ENCODE measurements at places on chromosomes 4 and X.

- no peak for DNase-seq
Observed at GRCh38 chrX:2974961-2975360, 31.4 kb upstream of the ARSH start.

DNA sequence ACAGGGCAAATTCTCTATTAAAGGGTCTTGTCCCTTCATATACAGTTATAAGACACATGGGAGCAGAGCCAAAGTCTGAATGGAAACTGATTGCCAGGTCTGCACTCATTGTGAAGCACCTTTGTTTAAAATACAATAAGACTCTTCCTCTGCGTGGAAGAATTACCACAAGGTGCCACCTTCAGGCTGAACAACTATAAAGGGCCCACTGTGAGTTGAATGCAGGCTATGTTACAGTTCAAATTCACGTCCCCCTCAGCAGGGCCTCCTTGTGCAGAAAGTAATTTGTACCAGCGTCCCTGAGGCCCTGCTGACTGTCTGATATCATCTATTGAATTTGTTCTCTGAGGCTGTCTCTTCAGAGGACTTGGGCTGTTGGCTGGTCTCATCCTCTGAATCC lies 225.8 kb upstream of the TEX13C start:
- DNase-seq: no peak

DNA sequence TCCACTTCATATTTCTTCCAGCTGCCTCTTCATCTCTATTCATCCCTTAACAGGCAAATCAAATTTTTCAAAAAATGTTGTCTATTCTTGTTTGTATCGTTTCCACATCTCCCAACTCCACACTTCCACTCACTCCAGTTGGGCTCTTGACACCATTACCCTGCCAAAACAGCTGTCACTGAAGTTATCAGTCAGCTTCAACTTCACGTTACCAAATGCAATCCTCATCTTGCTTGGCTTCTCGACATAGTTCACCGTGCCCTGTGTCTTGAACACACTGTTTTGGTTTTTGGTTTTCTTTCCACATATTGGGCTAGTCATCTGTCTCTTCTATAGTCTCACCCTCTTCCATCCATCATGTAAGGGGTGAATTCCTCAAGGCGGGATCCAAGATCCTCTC lies 65.2 kb downstream of the GALNT7 start:
- no peak for DNase-seq

GRCh38 chrX:103688946-103689345 lies 2.4 kb upstream of the MORF4L2 start:
- peak; percentile 15 for DNase-seq

DNA sequence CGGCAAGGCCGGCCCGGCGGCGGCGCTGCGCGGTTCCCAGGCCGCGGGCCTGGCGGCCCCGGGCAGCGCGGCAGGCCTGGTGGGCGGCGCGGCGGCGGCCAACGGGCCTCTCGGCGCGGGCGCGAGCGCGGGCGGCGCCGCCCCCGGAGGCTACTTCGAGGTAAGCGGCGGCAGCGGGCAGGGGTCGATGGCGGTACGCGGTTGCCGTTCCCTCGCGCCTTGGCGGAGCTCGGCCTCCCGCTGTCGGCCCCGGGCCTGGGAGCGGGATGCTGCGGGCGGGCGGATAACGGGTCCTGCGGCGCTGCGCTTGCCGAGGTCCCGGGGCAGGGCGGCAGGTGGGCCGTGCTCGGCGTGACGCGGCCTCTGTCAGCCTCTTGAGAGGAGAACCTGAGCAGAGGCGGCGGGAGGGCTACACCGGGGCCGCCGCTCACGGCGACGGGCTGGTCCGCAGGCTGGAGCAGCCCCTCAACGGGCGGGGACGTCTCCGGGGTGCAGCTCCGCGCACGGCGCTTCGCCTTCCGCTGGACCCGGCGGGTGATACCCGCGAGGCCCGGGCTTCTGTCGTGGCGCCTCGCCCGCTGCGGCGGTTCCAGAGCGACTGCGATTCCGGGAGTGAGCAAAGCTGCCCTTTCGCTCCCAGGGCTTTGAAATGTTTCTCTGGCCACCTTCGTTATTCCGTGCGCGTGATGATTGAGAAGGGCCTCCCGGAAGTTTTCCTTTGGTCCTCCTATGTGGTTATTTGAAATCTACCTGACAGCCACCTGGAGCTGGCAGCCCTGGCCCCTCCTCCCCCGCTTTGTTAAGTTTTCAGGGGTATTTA lies 774 bp downstream of the FAM193A start:
- DNase-seq: peak; percentile 67

GRCh38 chr4:174275101-174275500 lies 8.4 kb downstream of the FBXO8 start:
- DNase-seq: no peak

- no peak for DNase-seq
Observed at GRCh38 chr4:45692131-45692735, 431.6 kb downstream of the GABRG1 start.

- peak; percentile 59 for DNase-seq
Observed at GRCh38 chr4:26081795-26082498, 167.9 kb downstream of the SMIM20 start.

DNA sequence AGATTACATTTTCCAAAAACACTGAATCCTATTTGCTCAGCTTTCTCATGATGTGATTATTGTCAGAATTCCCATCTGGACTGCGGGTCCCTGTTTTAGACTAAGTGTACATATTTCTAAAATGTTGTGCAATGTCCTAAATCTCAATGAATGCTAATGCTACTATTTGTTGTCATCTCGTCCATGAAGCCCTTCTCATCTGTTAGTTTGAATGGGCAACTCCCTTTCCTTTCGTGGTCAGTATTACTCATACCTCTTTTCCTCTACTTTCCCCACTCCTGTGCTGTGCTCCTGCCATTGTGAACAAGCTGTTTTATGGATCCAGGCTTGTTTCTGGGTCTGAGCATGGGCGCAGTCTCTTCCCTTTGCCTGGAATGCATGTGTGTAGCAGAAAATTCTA lies 91.0 kb downstream of the MID1 start:
- no peak for DNase-seq

GRCh38 chr4:170247596-170247995 lies 157.8 kb upstream of the AADAT start:
- DNase-seq: no peak

DNA sequence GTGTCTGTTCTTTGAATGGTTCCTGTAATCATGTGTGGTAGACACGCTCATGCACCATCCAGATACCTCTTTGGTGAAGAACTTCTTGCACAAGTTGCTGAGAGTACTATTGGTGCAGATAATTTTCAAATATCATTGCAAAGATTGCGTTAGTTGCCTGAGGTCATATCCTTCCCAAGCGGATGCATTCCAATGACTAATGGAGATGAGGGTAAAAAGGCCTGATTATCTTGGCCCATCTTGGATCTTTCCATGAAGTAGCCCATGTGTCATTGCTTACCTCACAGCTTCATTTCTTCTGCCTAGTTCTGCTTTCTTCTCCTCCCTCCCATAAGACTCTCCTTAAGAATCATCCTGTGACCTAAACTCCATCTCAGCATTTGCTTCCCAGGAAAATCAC lies 384.9 kb upstream of the CNKSR2 start:
- no peak for DNase-seq

- DNase-seq: no peak
Observed at GRCh38 chrX:30607155-30607554, 29.6 kb upstream of the TASL start.

- DNase-seq: no peak
Observed at GRCh38 chr4:76752861-76753501, 145.0 kb downstream of the SOWAHB start.

DNA sequence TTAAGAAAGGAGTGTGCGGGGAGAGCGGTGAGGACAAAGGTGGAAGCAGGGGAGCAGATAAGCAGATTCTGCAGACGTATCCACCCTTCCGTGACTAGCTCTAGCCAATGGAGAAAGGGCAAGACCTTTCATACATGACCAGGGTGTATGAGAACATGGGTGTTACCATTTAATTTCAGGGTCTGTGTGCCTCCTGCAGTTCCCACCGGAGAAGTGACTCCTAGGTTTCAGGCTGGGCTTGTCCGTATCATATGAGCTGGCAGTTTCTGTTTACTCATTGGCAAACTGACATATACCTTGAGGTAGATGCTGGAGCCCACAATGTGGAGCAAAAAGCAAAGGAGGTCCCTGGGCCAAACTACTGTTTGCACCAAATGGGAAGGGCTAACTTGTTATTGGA lies 6.8 kb downstream of the RBM47 start:
- peak; percentile 92 for DNase-seq

DNA sequence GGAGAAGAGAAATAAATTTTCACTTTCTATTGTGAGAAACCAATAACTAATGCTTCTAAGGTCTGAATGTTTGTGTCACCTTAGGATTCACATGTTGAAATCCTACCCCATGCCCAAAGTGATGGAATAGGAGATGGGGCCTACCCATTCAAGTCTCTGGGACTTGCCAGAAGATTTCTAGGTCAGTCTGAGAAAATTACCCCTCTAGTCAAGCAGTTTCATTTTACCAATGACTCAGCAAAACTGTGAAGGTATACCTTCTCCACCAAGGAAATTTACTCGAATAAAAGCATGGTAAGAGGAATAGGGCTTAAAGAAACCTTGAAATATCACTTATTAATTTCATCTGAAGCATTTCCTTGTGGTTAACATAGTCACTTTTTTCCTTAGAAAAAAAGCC lies 23.5 kb upstream of the PAPSS1 start:
- peak; percentile 26 for DNase-seq

DNA sequence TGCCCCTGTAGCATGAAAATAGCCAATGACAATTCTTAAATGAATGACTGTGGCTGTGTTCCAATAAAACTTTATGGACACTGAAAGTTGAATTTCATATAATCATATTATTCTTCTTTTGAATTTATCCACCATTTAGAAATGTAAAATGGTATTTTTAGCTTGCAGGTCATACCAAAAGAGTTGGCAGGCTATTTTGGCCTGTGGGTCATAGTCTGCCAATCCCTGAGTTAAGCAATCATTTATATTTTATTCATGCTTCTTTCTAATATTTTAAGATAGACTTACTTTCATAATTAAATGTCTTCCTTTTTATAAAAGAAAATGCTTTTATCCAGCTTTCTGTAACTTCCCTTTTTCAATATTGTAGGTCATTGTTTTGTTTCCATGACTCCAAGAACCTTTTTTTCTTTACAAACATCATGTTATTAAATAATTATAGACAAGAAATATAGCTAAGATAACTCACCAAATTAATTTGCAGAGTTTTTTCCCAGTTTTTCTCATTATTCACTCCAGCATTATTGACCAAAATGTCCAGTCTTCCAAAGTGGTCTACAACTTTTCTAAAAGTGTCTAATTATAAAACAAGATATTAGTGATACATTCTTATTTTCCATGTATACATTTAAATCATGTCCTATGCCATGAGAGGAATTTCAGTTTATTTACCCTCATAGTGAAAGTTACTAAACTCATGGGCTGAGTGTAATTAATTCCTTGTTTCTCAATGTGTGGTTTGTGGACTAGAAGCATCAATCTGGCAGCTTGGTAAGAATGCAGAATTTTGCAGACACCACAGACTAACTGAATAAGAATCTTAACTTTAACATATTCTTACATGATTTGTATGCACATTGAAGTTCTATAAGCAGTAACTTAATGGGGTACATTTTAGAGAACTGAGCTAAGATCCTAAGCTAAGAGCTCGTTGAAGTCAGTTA lies 4.5 kb downstream of the HPGD start:
- no peak for DNase-seq

GRCh38 chr4:84856468-84857049 lies 109.9 kb downstream of the WDFY3 start:
- DNase-seq: no peak

- DNase-seq: no peak
Observed at GRCh38 chrX:16931371-16931770, 15.1 kb upstream of the REPS2 start.

- DNase-seq: no peak
Observed at GRCh38 chr4:84502333-84502954, 3.4 kb upstream of the NKX6-1 start.

GRCh38 chrX:63506320-63506719 lies 155.2 kb upstream of the SPIN4 start:
- DNase-seq: peak; percentile 33

GRCh38 chrX:70405003-70405402 lies 18.1 kb upstream of the GDPD2 start:
- DNase-seq: no peak

DNA sequence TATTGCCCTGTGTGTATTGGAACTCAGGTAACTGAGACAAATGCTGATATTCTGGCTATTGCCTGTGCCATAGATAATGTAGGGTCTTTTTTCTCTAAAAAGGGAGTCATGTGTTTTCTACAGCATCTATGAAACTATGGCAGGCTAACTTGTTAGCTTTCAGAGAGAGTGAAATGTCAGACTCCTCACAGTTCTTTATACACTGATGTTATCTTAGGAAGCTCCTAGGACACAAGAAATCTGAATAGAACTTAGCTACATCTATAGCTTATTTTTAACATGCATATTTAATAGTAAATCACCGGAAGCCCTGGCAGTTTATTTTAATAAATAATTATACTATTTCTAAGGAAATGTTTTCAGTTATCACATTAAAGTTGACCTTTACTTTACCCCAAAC lies 369.6 kb downstream of the NAF1 start:
- no peak for DNase-seq

DNA sequence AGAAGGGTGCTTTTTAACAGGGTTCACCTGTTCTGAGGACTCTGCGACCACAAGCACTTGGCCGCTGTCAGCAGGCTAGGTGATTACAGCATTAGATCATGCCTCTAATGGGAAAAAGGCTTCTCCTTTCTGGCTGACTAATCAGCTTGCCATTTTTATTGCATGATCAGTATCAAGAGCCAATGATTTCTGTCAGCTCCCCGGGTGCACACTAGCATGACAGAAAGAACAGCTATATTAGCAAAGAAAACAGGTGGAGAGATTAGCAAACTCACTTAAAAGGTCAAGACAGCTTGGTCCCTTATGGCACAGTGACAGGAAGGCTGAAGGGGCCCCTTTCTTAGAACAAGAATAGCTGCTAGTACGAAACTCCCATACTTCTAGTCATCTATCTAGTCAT lies 170.0 kb downstream of the SMIM20 start:
- peak; percentile 79 for DNase-seq

DNA sequence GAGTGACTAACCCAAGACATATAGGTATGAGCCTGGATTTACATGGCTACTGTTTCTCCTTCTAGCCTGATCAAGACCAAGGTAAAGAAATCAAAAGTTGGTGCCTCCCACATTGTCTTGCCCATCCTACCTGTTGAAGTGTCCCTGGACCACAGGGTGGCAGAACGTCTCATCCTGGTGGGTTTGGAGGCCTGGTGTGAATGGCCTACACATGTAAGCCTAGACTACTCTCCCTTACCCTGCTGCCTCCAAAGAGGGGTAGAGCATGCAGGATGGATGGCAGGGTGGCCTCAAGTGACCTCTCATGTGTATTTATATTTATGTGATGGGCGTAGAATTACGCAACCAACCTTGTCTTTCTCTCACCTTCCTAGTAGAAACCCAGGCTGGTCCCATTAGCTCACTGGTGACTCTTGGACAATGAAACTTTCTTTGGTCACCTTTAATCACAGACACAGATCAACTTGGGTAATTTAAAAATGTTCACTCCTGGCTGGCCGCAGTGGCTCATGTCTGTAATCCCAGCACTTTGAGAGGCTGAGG lies 73.3 kb upstream of the SOD3 start:
- DNase-seq: peak; percentile 2

GRCh38 chr4:156321203-156321602 lies 367.5 kb upstream of the CTSO start:
- no peak for DNase-seq

All from GM12865 (cell line).